Choroid plexus epithelial cell (primary cell): ENCODE measurements at places on chromosomes 1 and 21.

GRCh38 chr1:10497109-10497508 lies 22.4 kb downstream of the PEX14 start:
- DNase-seq = no peak

- no peak for DNase-seq
Observed at GRCh38 chr1:79375352-79375751, 368.8 kb upstream of the ADGRL4 start.

DNA sequence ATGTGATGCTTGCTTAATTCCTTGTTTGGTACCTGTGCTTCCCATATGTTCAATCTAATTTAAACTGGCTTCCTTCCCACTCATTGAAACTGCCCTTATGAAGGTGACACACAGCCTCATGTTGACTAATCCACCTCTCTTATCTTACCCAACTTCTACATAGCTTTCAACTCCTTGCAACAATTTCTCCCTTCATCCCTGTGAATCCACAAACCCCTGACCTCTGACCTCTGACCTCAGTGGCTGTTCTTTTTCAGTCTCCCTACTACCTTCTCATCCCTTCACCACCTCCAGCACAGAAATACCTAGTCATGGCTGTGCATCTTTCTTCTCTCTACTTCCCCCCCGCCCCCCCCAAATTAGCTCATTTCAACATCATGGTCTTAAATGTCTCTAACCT lies 144.5 kb downstream of the TTLL7 start:
- no peak for DNase-seq

DNA sequence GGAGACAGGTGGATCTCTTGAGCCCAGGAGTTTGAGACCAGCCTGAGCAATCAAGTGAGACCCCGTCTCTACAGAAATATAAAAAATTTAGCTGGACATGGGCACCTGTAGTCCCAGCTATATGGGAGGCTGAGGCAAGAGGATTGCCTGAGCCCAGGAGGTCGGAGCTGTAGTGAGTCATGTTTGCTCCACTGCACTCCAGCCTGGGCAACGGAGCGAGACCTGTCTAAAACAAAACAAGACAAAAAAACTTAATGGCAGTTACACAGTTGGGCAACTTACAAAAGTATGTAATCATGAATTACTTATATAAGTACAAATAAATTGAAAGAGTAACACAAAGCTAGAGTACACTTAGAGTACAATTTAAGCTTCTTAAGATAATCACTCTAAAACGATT lies 25.2 kb downstream of the RC3H1 start:
- peak; percentile 32 for DNase-seq

DNA sequence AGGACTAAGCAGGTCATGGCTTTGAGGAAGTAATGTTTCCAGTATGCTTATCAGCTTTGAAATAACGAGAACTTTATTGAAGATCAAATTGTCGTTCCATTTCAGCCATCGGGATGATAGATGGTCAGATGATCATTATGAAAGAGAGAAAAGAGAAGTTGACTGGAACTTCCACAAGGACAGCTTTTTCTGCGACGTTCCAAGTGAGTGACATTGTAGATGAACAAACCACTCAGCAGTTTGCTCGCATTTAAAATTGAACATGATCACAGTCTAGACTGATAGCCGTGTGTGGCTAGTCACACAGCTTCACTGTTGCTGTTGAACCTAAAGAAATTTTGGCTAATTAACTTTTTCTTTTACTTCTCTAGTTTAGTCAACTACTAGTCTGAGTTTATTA lies 151.1 kb downstream of the TLR5 start:
- no peak for DNase-seq

- DNase-seq = no peak
Observed at GRCh38 chr1:207644166-207644851, 624 bp upstream of the CR1L start.
